NCI-H2081 (cell line): ENCODE measurements at places on chromosomes 16 and 17.

- DNase-seq, result no peak
These were observed 171.6 kb downstream of the SHISA6 start for GRCh38 chr17:11412654-11413053.

DNA sequence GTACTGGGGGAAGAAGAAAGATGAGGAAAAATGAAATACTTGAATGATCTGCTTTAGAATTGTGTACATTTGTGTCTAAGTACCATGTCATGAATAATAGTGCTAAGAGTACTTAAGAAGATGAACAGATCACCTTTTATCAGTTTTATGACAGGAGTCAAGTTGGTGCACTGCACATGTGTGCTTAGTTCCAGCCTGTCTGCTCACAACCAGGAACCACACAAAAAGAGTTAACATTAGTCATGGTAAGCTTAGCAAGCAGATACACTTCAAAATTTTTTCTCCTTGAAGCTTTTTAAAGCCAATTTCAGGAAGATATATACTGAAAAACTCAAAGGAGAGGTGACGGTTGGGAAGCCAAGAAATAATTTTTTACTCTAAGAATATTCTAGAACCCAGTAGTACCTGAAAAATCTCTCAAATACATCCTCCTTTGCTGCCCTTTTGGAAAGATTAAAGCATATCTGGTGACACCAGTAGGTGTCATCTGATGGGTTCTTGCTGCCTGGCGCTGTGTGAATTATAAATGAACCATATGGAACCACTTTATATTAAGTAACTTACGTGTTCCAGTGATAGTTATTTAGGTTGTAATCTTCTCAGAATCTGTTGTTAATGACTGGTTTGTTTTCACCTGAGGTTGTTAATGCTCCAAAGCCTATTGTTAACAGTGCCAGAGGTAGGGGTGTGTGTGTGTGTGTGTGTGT, 93.4 kb downstream of the MSI2 start:
- DNase-seq, result no peak

DNA sequence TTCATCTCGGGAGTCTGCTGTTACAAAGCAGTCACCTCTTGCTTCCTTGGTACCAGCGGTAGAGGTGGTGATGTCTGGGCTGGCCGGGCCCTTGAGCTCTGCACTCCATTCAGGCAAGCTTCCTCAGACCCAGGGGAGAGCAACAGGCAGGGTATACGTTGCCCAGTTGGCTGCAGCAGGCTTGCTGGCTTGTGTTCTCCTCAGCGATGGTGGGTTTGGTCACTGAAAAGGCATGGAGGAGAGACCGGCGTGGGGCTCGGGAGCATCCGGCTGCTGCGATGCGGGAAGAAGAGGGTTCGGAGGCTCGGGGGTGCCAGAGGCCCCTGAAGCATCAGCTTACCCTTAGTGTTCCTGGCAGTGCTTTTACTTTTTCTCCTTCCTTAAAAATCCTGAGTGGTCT, 25.8 kb downstream of the SAP30BP start:
- no peak for DNase-seq

- no peak for DNase-seq
These were observed 1.8 kb downstream of the SOX8 start for GRCh38 chr16:983044-984030.

- DNase-seq, result no peak
These were observed 3.9 kb downstream of the CHAD start for GRCh38 chr17:50464736-50465135.

GRCh38 chr17:58840820-58841612, 85.4 kb downstream of the PPM1E start:
- DNase-seq, result no peak

DNA sequence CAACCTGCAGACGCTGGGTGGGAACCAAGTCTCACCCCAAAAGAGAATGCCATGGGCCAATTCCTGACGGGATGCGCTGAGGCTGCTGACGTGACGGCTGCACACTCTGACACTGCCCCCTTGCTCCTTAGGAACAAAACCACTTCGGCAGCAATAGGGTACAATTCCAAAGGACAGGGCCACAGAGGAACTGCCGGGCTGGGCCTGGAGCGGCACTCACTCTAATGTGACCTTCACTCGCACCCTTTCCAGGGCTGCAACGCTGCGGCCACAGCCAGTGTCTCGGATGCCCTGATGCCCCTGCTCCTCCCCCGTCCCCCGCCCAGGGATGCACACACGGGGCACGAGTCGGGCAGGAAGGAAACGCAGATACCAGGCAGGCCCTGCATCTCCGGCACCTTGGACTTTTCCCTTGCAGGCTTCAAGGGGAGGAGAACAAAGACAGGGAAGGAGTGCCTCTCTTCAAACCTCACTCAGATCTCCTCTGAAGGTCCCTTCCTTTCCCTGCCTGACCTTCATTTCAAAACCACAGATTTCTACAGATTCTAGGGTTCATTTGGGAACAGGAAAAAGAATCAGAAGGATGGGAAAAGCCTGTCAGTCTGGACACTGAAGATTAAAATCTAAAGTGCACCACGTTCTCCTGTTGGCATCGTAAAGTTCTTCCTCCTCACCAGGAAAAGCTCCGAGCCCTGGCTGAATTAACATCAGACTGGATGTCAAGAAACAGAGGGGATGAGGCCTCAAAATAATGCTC, 2.3 kb downstream of the PITPNA start:
- no peak for DNase-seq

- no peak for DNase-seq
These were observed 42.9 kb downstream of the BAHCC1 start for GRCh38 chr17:81438007-81438659.

DNA sequence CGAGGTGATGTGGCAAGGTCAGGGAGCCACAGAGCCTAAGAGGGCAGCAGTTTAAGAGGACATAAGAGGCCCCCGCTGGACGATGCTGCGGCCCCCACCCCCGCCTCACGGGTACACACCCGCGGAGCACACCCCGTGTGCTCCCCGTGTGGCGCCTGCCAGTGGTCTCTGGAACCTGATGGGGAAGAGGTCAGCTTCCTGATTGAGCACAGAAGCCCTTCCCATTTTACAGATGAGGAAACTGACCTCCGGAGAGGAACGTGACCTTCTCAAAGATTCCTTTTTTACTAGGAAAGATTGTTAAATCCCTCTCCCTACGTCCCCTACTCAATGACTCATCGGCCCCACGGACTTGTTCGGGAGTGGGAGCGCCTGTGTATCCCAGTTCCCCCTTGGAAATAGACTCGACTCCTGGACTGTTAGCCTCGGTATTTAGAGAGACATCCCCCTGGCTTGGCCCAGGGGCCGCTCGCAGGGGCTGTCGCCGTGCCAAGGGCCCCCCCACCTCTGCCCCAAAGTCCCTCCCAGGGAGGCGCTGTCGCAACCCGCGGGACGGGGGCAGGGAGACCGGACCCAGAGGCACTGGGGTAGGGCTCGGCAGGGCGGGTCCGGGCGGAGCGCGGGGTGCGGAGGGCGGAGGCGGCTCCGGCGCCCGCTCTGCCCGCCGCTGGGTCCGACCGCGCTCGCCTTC, at the start of gene ABCC3:
ABCC3 (plus strand) TSS at position 658 of the 691 bp plus-strand sequence. CDS start 56 bp downstream, outside the sequence.
- DNase-seq, result no peak

GRCh38 chr16:35753559-35754390, 2294.4 kb downstream of the TP53TG3F start:
- no peak for DNase-seq

GRCh38 chr17:28895794-28896447, 1.6 kb downstream of the FLOT2 start:
- no peak for DNase-seq

DNA sequence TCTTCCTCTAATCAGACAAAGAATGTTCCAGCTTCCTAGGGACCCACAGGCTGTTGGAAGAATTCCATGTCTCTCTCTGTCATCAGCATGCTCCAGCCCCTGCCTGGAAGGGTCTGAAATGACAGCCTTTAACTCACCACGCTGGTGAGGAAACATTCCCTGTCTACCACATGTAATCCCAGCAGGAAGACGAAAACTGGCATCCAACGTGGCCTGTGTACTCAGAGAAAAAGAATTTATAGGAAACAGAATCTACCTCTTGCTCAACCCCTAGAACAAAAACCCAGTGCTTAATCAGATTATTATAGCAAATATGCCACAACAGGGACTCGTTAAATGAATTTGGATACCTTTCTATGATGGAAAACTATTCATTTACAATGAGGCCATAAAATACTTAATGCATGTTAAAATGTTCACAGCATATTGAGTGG, 147.3 kb upstream of the FOXF1 start:
- DNase-seq, result no peak

GRCh38 chr16:11066261-11066870, 122.0 kb downstream of the CLEC16A start:
- no peak for DNase-seq

- DNase-seq, result no peak
These were observed 8.2 kb downstream of the RHBDF1 start for GRCh38 chr16:63998-64913.

- no peak for DNase-seq
These were observed 12.2 kb upstream of the ROGDI start for GRCh38 chr16:4814542-4815173.

- no peak for DNase-seq
These were observed 818 bp downstream of the DPH1 start for GRCh38 chr17:2030779-2031163.

GRCh38 chr17:38456031-38456815, 28.0 kb downstream of the ARHGAP23 start:
- DNase-seq, result no peak

DNA sequence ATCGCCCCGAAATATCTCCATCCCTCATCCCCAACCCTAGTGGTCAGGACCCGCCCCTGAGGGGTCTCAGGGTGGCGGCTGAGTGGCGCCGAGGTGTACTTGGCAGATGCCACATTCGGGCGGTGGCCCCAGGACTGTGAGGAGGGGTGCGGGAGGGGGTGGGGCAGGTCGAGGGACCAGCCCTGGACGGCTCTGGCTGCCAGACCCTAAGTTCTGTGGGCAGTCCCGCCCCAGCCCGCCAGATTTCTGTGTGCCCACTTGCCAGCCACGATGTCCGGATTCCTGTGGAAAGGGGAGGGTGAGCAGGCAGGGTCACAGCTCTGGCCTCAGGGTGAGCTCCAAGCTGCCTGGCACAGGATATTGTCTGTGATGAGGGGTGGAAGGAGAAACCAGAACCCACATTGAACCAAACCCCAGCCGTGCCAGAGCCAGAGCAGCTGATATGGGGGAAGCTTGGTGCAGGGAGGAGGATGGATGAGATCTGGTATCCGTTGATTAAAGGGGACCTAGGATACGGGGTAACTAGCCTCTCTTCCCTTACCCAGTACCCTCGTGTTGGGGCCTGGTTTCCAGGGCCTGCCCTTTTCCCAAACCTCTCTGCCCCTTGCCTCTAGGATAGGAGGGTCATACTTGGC, 1.1 kb upstream of the CHAD start:
- no peak for DNase-seq

DNA sequence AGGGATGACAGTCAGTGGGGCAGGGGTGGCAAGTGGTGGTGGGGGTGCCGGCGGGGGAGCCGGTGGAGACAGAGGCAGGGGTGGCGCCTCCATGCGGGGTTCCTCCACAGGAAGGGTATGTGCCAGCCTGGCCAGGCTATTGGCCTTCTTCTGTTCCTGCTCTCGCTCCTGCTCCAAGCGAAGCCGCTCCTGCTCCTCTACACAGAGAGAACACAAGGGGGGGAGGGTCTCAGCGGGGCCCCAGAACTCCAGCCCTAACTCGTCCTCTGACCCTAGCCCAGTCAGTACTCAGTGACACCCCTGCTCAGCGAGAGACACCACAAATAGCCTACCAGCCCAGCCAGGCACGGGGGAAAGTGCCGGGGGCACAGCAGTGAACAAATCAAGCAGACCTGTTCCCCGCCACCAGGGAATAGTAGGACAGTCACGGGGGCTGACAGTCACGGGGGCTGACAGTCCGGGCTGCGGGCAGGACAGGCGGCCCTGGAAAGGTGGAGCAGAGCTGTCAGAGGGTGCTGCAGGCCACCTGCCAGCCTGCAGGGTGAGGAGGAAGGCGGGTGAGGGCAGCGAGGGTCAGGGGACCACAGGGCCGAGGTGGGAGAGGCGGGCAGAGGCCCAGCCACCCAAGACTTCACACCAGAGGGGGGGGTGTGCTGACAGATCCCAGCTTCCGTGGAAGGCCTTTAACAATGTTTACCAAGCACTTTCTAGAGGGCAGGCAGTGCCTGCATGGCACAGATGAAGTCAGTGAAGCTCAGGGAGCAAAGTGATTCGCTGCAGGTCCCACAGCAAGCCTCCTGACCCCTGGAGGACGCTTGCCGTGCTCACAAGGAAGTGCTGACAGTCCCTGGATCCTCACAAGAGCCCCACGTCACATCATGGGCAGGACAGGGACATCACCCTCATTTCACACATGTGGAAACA, 5.3 kb downstream of the MNT start:
- DNase-seq, result peak; percentile 14

- no peak for DNase-seq
These were observed 142.0 kb upstream of the CORO6 start for GRCh38 chr17:29764748-29765147.

DNA sequence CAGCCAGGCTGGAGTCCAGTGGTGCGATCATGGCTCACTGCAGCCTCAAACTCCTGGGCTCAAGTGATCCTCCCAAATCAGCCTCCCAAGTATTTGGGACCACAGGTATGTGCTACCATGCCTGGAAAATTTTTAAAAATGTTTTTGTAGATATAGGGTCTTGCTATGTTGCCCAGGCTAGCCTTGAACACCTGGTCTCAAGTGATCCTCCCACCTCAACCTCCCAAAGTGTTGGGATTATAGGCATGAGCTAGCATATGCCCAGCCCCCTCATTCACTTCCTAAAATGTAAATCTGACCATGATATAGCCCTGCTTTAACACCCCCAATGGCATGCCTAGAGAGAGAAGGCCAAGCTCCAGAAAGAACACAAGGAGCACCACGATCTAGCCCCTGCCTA, 98.6 kb downstream of the NDE1 start:
- DNase-seq, result no peak

GRCh38 chr17:2336852-2337543, at the start of gene SGSM2:
SGSM2 (plus strand) TSS chr17:2337501; CDS start chr17:2337689, 188 bp downstream.
- DNase-seq, result peak; percentile 52

GRCh38 chr16:83147244-83147643, 520.5 kb downstream of the CDH13 start:
- DNase-seq, result no peak

- no peak for DNase-seq
These were observed 58.2 kb downstream of the STX8 start for GRCh38 chr17:9517396-9517795.

DNA sequence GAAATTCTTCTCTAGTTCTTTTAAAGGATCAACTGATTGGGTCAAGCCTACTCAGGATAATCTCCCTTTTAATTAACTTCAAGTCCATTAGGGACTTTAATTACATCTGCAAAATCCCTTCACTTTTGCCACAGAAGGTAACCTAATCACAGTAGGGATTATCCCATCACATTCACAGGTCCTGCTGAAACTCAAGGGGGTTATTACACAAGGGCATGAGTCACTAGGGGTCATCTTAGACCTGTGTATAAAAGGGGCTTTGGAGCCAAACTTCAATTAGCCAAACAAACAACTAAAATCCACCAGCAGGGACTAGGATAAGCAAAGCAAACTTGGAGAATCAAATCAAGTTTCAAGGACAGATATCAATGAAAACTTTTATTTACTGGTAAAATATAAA, 19.4 kb downstream of the CIAPIN1 start:
- DNase-seq, result no peak
